Activated CD4-positive, alpha-beta T cell treated with anti-CD3 and anti-CD28 coated beads for 36 hours (primary cell): ENCODE measurements at places on chromosomes 3 and 15. TPM values are rescaled to one million over a fixed set of nuclear protein-coding genes. Genes with fewer than 3 reads are reported as not detected.

GRCh38 chr15:57537072-57537471 is 54.6 kb upstream of the MYZAP start:
- DNase-seq: no peak

DNA sequence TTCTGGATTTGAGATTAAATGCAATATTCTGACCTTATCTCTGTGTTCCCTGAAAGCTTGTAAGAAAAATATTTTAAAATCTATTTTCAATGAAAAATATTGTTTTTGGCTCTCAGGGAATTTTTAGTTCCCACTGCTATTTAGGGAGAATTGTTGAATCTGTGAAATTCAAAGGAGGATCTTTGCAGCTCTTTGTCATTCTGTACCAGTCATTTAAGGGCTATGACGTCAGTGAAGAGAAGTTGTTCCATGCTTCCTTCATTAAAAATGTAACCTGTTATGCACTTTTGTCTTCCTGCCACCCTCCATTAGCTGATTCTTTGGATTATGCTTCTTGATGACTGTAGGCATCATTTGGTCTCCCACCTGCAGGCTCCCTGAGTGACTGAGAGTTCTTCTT is 427.8 kb upstream of the C2CD4B start:
- no peak for DNase-seq

GRCh38 chr3:129413687-129414506 is 14.5 kb downstream of the EFCAB12 start:
- DNase-seq: no peak

The KLF15 gene
- total RNA-seq: 0.53 TPM

GRCh38 chr3:101340591-101340990 is 20.2 kb upstream of the IMPG2 start:
- DNase-seq: no peak

The HIGD2B gene
- not detected for total RNA-seq

DNA sequence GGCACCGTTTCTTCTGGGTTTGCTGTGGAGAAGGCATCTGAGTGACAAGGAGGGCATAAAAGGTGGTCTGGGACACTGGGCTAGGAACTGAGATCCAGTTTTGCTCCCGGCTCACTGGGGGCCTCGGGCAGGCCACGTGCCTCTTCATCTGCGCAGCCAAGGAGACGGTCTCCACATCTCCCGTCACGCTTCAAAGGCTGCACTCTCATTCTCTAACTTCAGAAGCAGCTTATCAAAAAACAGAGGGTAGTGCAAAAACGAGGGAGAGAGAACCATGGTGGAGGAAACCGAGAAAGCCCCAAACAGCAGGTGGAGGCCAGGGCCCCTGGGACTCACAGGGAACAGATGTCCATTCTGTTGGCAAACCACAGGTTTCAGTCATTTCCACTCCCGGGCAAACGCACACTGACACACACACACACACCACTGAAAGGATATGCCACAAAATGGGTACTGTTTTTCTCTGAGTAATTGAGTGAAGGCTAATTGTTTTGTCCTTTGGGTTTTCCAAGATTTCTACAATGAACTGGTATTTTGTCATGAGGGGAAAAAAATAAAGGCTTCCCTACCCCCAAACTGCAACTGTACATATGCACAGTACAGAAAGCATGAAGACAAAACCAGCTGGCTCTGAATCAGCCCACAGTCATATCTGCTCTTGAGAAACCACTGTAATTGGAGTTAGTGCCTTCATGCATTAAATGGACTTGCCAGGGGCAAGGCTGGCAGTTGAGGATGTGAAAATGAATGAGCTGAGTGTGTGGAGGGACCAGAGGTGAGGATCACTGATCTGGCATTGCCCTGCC is 71.9 kb downstream of the MGLL start:
- DNase-seq: peak; percentile 31

- no peak for DNase-seq
Observed at GRCh38 chr3:141963301-141963700, 86.9 kb downstream of the ATP1B3 start.

The C3orf20 gene
- total RNA-seq: not detected

The DLEC1 gene
- 0.46 TPM for total RNA-seq

DNA sequence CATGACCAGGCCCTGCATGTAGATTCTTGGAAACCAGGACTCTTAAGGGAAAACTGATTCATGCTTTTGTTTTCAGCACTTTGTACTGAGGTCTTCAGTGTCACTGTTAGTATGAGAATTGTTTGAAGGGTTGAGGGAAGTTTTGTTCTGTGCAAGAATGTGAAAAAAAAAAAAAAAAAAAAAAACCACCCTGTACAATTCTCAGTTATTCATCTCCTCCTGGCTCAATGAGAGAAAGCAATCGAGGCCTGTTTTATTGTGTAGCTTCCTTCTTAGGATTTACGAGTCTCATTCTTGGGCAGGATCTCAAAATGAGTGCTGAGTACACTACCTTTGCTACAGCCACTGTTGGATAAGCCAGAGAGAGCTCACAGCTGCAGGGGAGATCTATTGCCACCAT is 469.5 kb downstream of the CNTN4 start:
- no peak for DNase-seq

DNA sequence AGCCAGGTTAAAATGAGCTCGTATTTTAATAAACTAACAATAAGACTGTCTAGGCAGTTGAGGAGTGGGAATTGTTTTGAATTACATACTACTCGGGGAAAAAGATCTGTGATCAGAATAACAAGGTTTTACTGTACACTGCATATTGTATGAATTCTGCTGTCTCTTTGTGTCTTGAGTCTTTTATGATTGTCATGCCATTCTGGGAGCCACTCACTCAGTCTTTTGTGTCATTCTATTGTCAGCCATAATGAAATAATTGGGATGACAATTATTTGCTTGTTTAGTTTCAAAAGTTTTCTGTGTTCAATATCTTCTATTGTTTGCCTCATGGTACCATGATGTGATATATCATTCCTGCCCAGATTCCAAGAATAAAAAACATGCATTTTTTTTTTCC is 339.6 kb upstream of the TBL1XR1 start:
- DNase-seq: no peak

The GUCA1C gene
- total RNA-seq: not detected

GRCh38 chr15:68479870-68480269 is 47.9 kb upstream of the ITGA11 start:
- DNase-seq: no peak

DNA sequence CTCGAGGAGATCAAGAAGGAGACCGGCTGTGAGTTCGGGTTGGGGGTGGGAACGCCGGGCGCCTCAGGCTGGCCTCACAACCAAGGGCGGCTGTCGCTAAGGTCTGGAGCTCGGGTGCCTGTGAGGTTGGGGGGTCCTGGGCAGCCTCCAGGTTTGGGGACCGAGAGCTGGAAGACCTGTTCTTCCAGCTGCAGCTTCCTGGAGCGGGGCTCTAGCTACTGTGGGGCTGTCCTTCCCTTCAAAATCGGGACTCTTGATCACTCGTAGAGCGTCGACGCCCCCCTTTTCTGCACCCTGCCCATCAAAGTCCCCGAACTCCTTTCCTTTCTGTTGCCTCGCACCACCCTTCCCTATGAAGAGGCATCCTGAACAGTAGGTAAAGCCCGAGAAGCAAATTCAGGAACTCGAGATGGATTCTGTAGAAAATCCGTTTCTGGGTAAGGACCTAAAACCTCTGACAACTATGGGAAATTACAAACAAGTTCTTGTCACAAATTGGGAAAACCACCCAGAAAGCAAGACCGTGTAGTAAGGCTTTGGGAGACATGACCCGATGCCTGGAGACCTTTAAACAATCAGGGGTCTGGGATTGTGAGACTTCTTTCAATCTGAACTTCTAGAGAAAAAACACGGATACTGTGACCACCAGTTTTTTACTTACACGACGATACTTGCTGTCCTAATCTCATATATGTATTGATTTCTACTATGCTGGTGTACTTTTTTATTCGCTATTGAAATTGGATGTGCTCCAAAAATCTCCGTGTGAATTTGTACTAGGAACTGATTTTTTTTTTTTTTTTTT is 556 bp downstream of the CHP1 start:
- no peak for DNase-seq

The LEO1 gene
- total RNA-seq: 40.0 TPM

GRCh38 chr3:34995796-34996430 is 643.4 kb upstream of the ARPP21 start:
- DNase-seq: no peak

GRCh38 chr3:78004571-78004970 is 964.7 kb downstream of the ROBO2 start:
- DNase-seq: no peak

DNA sequence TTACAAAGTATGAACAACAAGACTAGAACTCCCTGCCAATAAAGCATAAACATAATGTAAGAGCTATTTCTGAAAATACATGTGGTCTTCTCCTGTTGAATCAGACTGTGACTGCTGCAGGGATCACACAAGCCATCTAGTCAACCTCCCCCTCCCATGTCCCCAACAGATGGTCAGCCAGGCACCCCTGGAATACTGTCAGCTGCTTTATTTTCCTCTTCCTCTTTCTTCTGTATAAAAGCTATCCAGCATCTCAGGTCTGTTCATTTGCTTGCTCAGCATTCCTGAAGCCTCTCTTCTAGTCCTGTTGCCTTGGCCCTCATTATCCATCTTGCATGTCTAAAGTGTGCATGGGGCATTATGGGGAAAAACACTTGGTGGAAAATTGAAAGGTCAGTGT is 6.5 kb upstream of the MINDY4B start:
- no peak for DNase-seq

The IMPG2 gene
- 0.14 TPM for total RNA-seq

GRCh38 chr15:66001717-66002426 is 132.6 kb downstream of the RAB11A start:
- no peak for DNase-seq

The CEP19 gene
- total RNA-seq: 5.6 TPM

The EXD1 gene
- total RNA-seq: not detected

The LRRC49 gene
- total RNA-seq: 0.62 TPM

- DNase-seq: no peak
Observed at GRCh38 chr15:101213147-101213546, 38.7 kb downstream of the CHSY1 start.

The PLA1A gene
- not detected for total RNA-seq

DNA sequence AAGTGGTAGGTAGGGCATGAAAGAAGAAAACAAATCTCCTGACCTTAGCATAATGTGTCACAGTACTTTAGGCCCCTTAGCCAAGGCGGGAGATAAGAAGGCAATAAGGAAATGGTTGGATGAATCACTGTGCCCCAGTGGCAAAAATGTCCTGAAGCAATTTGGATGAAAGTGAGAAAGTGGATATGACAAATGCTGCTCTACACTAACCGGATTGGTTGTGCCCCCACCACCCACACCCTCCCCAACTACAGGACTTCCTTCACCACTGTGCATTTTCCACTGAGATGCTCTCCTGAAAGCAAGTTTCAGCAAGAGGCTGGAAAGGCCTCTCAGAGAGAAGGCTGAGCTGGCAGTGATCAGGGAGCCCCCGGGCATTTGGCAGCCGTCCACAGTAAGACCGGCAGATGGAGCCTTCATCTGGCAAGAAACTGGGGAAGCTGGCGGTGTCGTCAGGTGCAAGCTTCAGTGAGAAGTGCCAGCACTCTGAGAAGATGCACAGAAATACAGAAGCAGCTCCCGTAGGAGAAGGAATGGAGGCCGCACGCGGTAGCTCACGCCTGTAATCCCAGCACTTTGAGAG is 63.8 kb downstream of the ATP1B3 start:
- peak; percentile 76 for DNase-seq

DNA sequence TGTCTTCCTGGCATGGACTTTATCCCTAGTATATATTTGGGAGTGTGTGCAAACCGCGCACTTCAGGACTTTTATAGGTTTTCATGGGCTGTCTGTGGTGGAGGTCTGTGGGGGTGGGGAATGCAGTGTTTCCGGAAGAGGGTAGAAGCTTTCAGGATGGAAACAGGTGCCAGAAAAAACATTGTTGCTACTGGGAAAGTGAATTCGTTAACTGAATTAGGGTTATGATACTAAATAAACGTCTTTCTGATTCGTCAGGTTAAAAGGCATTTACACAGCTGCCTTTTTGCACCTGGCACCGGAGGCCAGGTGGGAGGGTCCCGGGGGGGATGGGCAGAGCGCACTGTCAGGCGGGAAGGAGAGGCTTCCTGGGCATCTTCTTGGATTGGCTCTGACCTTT is 62.1 kb downstream of the SLCO3A1 start:
- DNase-seq: no peak

The TERC gene
- 11.1 TPM for total RNA-seq

The ATP10A gene
- 20.5 TPM for total RNA-seq

The SLCO2A1 gene
- total RNA-seq: not detected

GRCh38 chr15:66912001-66912400 is 153.4 kb upstream of the SMAD3 start:
- DNase-seq: peak; percentile 42

DNA sequence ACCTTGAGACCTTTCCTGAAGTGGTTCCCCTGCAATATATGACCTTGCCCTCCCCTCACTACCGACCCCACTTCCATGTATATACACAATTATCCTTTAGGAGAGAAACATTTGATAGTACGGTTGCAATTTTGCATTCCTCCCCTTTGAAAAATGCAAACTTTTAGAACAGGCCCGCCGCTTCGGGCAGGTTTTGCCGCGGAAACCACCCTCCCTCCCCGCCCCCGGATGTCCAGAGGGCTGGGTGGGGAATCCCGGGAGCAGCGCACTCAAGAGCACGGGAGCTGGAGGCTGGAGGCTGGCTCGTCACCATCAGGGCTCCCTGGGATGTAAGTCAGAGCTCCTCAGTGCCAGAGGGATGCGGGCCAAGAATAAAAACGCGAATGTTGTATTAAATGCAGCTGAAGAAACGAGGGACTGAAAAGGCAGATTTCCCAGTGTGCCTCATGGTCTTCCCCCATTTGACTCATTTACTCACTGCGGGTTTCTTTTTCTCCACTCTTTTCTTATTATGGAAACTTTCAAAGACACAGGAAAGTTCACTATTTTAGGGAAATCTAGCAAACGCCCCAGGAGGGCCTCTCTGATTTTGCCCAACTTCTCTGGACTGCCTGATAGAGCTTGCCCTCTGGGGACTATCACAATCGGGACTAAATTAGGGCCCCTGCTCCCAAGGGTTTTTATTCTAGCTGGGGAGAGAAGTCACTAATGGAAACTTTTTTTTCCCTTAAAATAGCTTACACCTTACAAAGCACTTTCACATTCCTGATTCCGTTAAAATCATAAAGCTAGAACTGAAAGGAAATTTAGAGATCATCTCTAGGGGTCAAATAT is 2.9 kb upstream of the USP3 start:
- DNase-seq: peak; percentile 68

DNA sequence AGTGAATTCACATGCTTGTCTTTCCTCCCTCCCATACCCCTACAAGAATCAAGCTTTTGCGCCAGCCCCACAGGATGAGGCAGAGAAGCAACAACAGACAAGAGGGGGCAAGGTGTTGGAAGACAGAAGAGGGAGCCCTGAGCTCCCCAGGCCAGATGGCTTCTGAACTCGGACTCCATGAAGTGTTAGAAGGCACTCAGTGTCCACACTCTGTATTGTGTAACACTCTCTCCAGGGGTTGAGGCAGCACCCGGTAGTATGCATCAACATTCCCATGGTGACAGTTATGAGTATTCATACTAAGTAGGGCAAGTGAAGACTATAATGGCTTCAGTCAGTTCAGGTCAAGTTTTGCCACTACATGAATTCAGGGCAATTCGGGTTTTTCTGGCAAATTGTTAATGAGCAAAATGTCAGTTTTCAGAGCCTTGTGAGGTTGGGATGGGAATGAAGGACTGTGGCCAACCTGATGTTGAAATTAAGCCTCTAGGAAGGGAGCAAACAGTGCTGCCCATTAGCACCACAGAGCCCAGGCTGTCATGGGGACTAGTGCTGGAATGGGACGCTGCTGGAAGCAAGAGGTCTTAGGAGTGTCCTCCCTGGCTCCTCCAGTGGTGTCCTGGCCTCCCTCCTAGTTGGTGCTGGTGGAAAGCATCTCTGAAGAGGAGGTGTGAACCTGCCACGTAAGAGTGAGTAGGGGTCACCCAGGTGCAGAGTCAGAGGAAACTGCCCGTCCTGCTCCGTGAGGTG is 79.4 kb downstream of the KLF15 start:
- DNase-seq: no peak

The ZNF80 gene
- total RNA-seq: 0.23 TPM
